ENCODE measurements at places on chromosomes 16 and 17.

- DNase-seq = no peak
- H3K27me3 ChIP-seq = peaks cover 17% of the 10 kb centered on the region
- no peak overlapping the region for H3K27ac ChIP-seq
Observed at GRCh38 chr16:2422123-2422867, 7.0 kb upstream of the CCNF start.

- no peaks in the 10 kb centered on the region for H3K27me3 ChIP-seq
- peaks cover 26% of the 10 kb centered on the region for H3K4me1 ChIP-seq
- no peak overlapping the region for H3K27ac ChIP-seq
- H3K4me3 ChIP-seq = no peak overlapping the region
- no peak for DNase-seq
Observed at GRCh38 chr17:62618647-62619416, 8.6 kb upstream of the MRC2 start.

DNA sequence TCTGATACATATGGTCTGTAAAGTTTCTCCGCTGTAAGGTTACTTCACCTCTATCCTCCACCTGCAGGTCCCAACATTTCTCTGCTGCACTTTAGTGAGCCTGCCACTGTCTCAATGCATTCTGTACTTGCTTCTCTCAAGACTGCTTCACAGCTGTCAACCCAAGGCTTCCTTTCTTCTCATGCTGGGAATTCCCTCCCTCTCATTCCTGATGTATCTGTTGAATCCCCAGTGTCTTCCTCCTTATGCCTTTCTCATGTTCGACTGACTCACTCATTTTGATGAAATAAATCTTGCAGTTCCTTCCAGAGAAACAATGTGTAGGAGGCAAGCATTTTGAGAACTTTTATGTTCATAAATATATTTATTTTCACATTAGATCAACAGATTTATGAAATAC, 288.3 kb downstream of the CNTNAP4 start:
- H3K36me3 ChIP-seq = no peaks in the 10 kb centered on the region
- no peak overlapping the region for H3K27ac ChIP-seq
- H3K27me3 ChIP-seq = no peaks in the 10 kb centered on the region

GRCh38 chr16:88382491-88383400, at the start of gene ZNF469:
TSS of gene ZNF469 (plus strand) at chr16:88382959. CDS start at chr16:88427471, 44,512 bp downstream.
- no peak within 1 kb of the TSS for H3K27ac ChIP-seq
- peaks cover 22% of the 10 kb centered on the region for H3K4me1 ChIP-seq
- H3K36me3 ChIP-seq = peaks cover 6% of the 10 kb centered on the region

GRCh38 chr17:48439875-48440505, 10.0 kb upstream of the SKAP1 start:
- no peak overlapping the region for H3K4me3 ChIP-seq
- peak; percentile 50 for DNase-seq
- no peaks in the 10 kb centered on the region for H3K36me3 ChIP-seq
- H3K27ac ChIP-seq = no peak overlapping the region

- no peaks in the 10 kb centered on the region for H3K27me3 ChIP-seq
- H3K4me1 ChIP-seq = peaks cover 2% of the 10 kb centered on the region
- peaks cover 45% of the 10 kb centered on the region for H3K36me3 ChIP-seq
- H3K4me3 ChIP-seq = no peak overlapping the region
Observed at GRCh38 chr17:17084317-17084835, 42.1 kb downstream of the MPRIP start.

GRCh38 chr17:43840814-43841213, 6.2 kb upstream of the CD300LG start:
- H3K27ac ChIP-seq = no peak overlapping the region
- DNase-seq = peak; percentile 42
- peaks cover 14% of the 10 kb centered on the region for H3K4me1 ChIP-seq
- H3K4me3 ChIP-seq = no peak overlapping the region
- peaks cover 21% of the 10 kb centered on the region for H3K27me3 ChIP-seq
- no peaks in the 10 kb centered on the region for H3K36me3 ChIP-seq

DNA sequence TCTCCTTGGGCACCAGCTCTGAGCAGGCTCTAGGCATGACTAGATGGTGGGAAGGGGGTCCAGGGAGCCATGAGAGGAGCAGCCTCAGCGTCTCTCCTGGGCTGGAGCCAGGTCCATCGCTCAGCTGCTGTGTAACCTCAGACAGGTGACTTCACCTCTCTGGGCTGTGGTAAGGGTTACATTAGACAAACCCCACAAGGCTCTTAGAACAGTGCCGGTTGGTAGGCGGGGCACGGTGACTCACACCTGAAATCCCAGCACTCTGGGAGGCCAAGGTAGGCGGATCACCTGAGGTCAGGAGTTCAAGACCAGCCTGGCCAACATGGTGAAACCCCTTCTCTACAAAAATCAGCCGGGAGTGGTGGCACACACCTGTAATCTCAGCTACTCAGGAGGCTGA, 18.1 kb upstream of the NPTX1 start:
- no peak overlapping the region for H3K27ac ChIP-seq
- H3K4me1 ChIP-seq = peaks cover 22% of the 10 kb centered on the region
- H3K27me3 ChIP-seq = peaks cover 73% of the 10 kb centered on the region
- no peak overlapping the region for H3K4me3 ChIP-seq
- no peaks in the 10 kb centered on the region for H3K36me3 ChIP-seq
- DNase-seq = no peak

GRCh38 chr17:4116516-4116915, 26.3 kb downstream of the ZZEF1 start:
- no peak overlapping the region for H3K4me3 ChIP-seq
- H3K27me3 ChIP-seq = no peaks in the 10 kb centered on the region
- H3K36me3 ChIP-seq = peaks cover 44% of the 10 kb centered on the region
- no peak overlapping the region for H3K27ac ChIP-seq

DNA sequence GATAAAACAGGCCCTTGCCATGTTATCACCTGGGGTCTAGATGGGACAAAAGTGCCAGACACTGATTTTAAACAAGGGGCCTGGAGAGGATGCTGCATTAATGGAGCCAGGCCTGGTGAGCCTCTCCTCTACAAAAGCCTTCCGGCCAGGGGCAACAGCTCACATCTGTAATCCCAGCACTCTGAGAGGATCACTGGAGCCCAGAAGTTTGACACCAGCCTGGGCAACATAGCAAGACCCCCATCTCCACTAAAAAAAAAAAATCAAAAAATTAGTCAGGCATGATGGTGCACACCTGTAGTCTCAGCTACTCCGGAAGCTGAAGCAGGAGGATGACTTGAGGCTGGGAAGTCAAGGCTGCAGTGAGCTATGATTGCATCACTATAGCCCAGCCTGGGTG, 3.5 kb downstream of the GINS2 start:
- peaks cover 12% of the 10 kb centered on the region for H3K36me3 ChIP-seq
- H3K27ac ChIP-seq = no peak overlapping the region
- H3K27me3 ChIP-seq = peaks cover 7% of the 10 kb centered on the region
- H3K4me3 ChIP-seq = no peak overlapping the region
